Left renal pelvis (tissue), 4 donors: ENCODE measurements at places on chromosomes 13 and 19. TPM values are rescaled to one million over a fixed set of nuclear protein-coding genes. Genes with fewer than 3 reads are reported as not detected.
A peak's percentile ranks its signal among the peaks of the same experiment; 100 is the strongest.

DNA sequence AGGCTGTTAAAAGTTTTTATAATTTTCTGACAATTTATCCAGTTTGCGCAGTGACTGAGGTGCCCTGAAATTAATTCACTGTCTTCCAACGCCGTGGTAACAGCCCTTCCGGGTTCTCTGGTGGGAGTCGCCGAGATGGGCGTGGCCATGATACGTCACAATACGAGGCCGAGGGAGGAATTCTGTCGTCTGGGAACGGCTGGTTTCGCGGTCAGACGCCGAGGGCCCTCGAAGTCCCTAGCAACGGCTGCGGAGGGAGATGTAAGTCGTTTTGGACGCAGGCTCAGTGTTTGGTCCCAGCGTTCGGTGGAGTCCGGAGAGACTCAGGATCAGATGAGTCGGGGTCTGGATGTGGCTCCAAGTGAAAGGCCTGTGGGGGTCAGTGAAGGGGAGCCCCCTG is 21.7 kb downstream of the ZNF613 start:
- DNase-seq = peak; percentile 52

The CHERP gene
- polyA plus RNA-seq = 42.3 TPM

DNA sequence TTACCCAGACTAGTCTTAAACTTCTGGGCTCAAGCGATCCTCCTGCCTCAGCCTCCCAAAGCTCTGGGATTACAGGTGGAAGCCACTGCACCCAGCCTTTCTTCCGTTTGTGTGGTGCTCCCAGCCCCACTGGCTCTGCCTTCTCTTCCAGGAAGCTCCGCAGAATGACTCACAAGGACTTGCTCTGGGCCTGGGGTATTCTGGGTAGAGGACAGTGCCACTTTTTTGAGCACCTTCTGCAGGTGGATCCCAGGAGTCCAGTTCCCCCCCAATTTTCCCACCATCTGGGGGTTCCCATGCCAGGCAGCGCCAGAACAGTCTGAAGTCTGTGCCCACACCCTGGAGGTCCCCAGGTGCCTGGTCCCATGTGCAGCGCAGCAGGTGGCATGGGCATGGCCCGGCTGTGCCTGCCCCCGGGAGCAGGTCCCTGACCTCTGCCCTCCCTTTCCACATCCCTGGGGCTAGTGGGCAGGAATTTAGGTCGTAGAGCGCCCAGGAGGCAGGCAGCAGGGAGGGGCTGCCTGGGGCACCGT is 1.6 kb downstream of the REEP6 start:
- no peak for DNase-seq

The PNMA8A gene
- polyA plus RNA-seq = 71.7 TPM

The SIGLEC8 gene
- not detected for polyA plus RNA-seq

- no peak for DNase-seq
These were observed 4.6 kb upstream of the PRKCG start for GRCh38 chr19:53877361-53877766.

- DNase-seq = no peak
These were observed 501.5 kb downstream of the SUCLA2 start for GRCh38 chr13:47499358-47500150.

DNA sequence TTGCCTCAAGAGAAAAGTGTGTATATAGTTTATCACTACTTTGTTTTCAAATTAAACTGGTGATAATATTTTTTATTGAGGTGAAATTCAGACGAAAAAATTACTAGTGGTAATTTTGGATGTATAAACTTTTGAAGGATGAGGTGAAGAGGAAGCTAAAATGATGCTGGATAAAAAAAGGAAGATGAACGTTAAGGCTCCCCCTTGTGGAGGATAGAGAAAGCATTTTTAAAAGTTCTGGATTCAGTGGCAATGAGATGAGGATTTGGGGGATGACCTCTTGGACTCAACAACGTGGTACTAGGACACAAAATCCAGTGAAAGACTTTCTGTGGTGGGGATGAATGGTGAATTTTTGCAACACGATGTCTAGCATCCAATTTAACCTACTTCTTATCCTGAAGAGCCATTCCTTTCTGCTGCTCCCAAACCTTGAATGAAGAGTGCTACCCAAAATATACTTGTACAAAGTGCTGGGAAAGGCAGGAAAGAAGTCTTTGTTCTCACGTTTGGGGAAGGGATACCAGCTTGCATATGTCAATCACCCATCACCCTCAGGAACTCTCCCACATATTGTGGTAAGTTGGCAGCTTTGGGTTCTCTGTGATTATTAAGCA is 7.3 kb upstream of the SIGLEC5 start:
- DNase-seq = no peak

DNA sequence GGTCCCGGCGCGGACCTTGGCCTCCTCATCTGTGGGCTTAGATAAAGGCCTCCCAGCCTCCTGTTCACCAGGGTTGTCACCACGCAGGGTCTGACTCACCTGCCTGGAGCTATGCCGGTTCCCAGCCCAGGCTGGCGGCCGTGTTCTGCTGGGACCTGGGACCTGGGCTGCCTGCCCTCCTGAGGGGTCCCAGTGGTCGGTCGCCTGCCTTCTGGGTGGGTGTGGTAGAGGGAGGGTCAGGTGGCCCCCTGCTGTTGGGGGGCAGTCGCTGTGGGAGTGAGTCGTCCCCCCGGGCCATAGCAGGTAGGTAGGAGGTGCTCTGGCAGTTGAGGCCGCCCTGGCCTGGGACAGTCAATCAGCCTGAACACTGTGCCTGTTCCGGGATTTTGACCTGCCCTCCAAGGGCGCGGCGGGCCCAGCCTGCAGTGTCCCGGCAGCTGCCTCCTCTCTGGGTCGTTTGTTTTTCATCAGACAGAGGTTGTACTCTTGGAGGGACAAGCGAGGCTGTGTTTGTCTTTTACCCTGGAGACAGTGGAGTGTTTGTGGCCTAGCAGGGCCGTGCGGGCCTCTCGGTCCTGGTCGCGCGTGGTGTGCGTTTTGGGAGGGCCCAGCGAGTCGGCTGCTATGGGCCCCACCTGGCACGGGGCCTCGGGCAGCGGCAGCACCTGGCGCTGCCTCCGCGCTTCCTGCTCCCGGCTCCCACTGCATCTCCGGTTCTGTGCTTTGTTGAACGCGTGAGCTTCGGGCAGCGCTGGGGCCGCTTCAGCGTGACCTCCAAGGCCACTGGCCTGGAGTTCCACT is 2.6 kb downstream of the ADAT3 start:
- no peak for DNase-seq

The C19orf33 gene
- 8.5 TPM for polyA plus RNA-seq

DNA sequence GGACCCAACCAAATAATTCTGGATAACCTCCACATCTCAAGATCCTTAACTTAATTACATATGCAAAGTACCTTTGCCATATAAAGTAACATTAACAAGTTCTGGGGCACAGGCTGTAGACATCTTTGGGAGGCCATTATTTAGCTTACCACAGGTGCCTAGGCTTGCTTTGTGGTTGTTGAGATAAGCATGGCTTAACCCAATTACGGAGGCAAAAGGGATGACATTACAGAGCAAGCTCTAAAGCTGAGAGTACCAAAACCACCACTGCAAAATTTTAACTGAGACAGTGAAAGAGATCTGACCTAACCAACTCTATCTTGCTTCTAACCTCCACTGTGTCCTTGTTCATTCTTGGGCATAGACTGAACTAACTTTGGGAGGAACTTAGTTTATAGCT is 502.9 kb upstream of the ATXN8OS start:
- no peak for DNase-seq

DNA sequence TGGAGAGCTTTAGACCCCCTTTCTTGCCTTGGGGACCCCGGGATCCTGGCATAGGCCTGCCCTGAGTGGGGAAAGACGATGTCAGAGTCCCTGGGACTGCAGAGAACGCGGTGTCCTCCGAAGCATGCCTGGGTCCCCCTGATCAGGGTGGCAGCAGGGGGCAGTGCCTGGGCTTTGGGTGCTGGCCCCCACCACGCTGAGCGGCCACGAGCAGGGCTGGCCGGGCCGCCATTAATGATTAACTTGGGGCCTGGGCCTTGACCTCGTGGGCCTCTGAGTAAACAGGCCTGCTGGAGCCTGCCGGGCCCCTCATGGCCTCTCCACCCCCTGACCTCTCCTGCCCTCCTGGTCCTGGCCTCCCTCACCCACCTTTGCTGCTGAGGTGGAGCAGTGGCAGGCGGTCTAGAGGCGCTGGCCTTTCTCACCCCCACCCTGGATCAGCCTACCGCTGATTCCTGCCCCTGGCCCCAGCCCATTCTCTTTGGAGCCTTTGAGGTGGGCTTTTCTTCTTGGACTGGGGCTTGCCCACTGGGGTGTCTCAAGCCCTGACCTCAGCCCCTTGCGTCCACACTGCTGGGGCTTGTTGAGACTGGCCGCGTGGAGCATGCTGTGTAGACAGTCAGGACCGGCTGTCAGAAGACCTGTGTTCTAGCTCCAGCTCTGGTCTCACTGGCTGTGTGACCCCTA is 26.3 kb downstream of the CEBPA start:
- no peak for DNase-seq

The FFAR1 gene
- 0.36 TPM for polyA plus RNA-seq

GRCh38 chr19:3047496-3048189 is 14.7 kb downstream of the TLE5 start:
- no peak for DNase-seq

DNA sequence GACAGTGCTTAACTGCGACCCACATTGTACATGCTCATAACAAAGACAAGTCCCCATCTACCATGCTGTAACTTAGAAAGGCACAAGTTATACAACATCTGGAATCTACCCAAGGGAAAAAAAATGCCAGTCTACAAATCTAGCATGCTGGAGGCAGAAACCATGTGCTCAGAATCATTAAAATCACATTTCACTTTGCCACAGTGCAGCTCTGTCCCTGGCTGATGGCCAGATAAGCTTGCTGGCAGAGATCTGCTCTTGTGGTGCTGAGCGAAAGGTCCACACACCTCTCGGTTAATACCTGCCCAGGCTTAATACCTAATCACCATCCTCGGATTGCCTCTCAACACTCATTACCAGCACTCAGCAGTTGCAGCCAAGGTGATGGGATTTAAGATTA is 74.1 kb upstream of the UQCRFS1 start:
- DNase-seq = no peak

DNA sequence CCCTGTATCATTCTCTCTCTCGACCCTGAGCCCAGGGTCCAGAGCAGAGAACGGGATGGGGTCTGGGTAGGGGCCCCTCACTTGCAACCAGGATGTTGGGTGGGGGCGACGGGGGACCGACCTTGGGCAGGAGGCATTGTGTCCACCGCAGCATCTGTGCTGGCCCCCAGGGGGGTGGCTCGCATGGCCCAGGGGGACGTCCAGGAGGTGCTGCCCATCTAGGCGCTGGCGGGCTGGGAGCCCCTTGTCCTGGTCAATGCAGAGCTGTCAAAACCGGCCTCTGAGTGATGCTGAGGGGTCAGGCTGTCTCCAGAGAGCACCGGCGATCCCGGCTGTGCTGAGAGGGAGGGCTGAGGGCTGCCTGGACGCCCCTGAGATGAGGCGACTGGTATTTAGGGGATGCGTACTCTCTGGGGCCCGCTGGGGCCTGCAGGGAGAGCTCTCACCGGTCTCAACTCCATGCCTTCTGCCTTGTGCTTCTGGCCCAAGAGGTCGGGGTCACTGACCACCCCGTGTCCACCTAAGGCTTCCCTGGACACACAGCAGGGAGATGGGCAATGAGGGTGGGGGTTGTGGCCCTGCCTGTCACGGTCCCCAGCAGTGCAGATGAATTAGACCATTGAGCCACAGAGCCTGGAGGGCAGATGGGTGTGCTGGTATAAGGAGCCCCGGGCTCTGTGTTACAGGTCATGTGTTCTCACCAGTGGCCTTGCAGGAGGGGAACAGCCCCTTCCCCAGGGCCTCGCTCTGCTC is 8.6 kb downstream of the RPS9 start:
- DNase-seq = no peak

- DNase-seq = no peak
These were observed 25.1 kb downstream of the ELF1 start for GRCh38 chr13:40993987-40994386.

DNA sequence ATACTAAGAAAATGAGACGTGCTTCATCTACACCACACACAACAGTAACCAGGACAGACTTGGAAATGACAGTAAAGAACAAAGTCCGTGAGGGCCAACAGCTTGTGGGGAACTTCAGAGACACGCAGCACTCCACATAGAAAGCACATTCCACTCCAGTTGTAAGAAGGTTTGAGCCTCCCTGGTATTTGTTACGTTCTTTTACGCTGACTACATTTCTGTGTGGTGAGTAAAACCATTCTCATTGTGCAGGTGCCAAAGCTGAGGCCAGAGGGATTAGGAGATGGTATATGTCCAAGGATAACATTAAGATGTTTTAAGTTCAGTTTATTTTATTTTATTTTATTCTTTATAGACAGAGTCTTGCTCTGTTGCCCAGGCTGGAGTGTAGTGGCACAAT is 1189.9 kb downstream of the UQCRFS1 start:
- DNase-seq = no peak

DNA sequence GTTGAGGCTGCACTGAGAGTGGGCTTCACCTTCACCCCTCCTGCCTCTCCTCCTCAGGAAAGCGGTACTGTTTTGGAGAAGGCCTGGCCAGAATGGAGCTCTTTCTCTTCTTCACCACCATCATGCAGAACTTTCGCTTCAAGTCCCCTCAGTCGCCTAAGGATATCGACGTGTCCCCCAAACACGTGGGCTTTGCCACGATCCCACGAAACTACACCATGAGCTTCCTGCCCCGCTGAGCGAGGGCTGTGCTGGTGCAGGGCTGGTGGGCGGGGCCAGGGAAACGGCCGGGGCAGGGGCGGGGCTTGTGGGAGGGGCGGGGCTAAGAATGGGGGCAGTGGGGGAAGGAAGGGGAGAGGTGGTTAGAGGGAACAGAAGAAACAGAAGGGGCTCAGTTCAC is 7.5 kb downstream of the CYP2A13 start:
- DNase-seq = no peak

GRCh38 chr13:106587787-106588186 is 19.9 kb upstream of the ARGLU1 start:
- DNase-seq = no peak

DNA sequence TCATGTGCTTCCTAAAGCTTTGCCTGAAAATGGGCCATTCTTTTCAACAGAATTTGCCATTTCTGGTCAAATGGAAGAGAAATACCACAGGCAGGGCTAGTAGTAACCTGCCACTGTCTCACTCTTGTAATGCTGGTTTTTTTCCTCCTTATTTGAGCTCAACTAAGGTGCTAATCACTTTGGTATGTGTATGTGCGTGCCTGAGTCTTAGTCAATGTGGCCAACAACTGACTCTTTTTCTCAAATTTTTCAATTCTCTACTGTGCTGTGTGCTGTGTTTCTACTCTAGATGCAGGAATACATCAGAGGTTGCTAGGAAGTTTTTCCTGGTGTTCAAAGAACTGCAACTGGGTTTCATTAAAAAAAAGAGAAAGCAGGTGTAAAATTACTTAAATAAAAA is 870.2 kb downstream of the EFNB2 start:
- no peak for DNase-seq

- DNase-seq = no peak
These were observed 9.2 kb upstream of the ZNF358 start for GRCh38 chr19:7506385-7507328.

The NOTCH3 gene
- polyA plus RNA-seq = 116 TPM

The ZNF146 gene
- polyA plus RNA-seq = 144 TPM
